ENCODE measurements at places on chromosomes 16 and 17. TPM values are rescaled to one million over a fixed set of nuclear protein-coding genes. Genes with fewer than 3 reads are reported as not detected.

TLCD3B gene
- total RNA-seq = not detected

RNF135 gene
- total RNA-seq = 4.8 TPM

- DNase-seq = no peak
Measured at GRCh38 chr16:47567321-47567720, 106.2 kb downstream of the PHKB start.

DNA sequence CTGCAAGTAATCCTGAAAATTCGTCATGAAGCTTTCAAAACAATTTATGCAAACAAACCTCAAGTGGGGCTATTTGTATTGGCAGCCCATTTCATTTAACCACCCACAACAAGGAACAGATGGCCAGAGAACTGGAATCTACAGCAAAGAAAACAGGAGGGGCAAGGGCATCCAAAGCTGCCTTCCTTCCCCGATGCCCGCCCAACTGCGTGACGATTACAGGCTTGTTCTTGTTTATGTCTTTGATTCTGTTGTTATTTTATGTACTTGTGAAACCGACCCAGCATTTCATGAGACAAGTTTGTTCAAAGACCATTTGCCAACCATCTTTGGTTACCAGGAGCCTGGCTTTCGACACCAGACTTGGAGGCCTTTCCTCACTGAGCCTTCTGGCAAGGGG is 59.1 kb upstream of the IRX6 start:
- no peak for DNase-seq

GRCh38 chr16:5549802-5550201 is 452.2 kb upstream of the EEF2KMT start:
- DNase-seq = no peak

GRCh38 chr17:58276423-58276822 is 4.3 kb downstream of the MPO start:
- DNase-seq = no peak

DNA sequence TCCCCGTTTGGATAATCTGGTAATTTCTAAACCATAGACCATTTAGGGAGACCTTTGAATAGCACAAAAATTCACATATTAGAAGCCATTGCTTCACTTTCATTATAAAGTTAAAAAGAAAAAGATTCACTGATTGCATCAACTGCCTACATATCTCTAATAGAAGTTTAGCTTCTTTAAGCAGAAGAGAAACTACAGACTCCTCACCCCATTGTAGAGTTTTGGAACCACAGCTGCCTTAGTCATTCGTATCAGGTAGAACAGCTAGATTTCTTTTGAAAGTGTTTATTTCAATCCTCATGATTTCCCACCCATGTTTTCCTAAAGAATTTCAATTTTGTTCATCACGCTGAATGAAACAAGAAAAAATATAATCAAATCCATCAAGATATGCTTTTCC is 144.8 kb downstream of the CDH8 start:
- no peak for DNase-seq

Measured in cardiac septum (tissue), 1 donor.